ENCODE measurements at places on chromosomes 2 and 18.
A peak's percentile ranks its signal among the peaks of the same experiment; 100 is the strongest.

GRCh38 chr2:197464175-197464574, 10.8 kb downstream of the COQ10B start:
- no peak for DNase-seq

DNA sequence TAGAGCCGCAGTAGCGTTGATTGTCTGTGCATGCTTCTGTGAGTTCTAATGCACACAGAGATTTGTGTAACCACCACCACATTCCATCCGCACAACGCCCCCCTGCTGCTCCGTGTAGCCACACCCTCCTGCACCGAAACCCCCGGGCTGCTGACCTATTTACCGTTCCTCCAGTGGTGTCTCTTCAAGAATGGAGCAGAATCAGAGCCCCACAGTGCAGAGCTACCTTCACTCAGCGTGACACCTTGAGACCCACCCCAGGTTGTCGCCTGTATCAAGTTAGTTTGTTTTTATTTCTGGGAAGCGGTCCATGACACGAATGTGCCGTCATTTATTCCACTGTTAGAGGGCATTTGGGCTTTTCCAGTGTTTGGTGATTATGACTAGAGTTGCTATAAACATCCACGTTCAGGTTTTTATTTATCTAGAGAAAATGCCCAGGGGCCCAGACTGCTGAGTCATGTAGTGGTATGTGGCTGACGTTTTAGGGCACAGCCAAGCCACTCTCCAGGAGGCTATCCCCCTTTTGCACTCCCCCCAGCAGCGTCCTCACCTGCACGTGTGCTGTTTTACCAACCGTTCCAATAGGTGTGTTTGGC, 266.8 kb downstream of the NDUFA10 start:
- DNase-seq = no peak

GRCh38 chr2:158965107-158965506, 3.3 kb upstream of the TANC1 start:
- DNase-seq = no peak

- DNase-seq = no peak
These were observed 165.2 kb downstream of the SH3BP4 start for GRCh38 chr2:235116885-235117492.

DNA sequence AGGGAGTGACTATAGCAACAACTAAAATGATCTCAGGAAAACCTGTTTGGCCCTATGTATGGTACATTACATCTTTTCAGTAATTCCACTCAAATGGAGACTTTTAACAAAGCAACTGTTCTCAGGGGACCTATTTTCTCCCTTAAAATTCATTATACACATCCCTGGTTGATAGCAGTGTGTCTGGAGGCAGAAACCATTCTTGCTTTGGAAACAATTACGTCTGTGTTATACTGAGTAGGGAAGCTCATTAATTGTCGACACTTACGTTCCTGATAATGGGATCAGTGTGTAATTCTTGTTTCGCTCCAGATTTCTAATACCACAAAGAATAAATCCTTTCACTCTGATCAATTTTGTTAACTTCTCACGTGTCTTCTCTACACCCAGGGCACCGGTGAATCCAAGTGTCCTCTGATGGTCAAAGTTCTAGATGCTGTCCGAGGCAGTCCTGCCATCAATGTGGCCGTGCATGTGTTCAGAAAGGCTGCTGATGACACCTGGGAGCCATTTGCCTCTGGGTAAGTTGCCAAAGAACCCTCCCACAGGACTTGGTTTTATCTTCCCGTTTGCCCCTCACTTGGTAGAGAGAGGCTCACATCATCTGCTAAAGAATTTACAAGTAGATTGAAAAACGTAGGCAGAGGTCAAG, 955 bp downstream of the TTR start:
- no peak for DNase-seq

DNA sequence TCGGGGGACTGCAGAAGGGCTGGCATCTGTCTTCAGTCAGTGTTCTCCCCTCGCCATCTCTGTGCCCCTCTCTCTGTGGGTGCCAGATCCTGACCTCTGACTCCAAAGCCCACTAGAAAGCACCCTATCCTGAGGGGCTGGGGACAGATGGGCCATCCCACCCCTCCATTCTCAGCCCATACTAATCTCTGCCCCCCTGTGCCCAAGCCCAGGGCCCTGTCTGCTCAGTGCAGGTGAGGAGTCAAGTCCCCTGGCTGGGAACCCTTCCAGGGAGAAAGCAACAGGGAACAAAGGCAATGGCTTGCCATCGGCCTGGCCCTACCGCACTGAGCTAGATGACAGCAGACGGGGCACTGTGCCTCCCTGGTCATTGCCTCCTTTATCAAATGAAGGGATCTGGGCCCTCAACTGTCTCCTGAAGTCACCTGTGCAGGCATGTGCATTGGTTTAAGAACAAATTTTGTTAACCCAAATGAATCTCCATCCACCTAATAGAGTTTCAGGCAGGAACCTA, 42.7 kb upstream of the ID2 start:
- DNase-seq = no peak

GRCh38 chr18:74513883-74514205, 17.7 kb downstream of the CNDP2 start:
- DNase-seq = no peak

DNA sequence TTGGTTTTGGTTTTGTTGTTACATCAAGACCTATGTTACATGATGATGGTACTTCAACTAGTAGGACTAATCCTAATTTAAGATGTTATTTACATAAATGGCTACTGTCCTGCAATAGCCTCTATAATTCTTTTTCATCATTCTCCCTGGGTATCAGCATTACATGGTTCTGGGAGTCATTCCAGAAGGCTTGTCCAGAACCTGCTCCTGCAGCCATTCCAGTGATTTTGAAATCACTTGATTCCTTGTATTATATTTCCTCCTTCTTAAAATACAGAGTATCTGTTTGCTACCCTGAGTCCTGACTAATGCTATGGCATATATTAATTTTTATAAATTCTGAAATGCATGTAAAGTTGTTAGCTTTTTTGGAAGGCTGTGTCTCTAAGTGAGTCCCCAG, 400.5 kb upstream of the MEIS1 start:
- no peak for DNase-seq

GRCh38 chr2:12931186-12931844, 214.6 kb downstream of the TRIB2 start:
- DNase-seq = no peak

DNA sequence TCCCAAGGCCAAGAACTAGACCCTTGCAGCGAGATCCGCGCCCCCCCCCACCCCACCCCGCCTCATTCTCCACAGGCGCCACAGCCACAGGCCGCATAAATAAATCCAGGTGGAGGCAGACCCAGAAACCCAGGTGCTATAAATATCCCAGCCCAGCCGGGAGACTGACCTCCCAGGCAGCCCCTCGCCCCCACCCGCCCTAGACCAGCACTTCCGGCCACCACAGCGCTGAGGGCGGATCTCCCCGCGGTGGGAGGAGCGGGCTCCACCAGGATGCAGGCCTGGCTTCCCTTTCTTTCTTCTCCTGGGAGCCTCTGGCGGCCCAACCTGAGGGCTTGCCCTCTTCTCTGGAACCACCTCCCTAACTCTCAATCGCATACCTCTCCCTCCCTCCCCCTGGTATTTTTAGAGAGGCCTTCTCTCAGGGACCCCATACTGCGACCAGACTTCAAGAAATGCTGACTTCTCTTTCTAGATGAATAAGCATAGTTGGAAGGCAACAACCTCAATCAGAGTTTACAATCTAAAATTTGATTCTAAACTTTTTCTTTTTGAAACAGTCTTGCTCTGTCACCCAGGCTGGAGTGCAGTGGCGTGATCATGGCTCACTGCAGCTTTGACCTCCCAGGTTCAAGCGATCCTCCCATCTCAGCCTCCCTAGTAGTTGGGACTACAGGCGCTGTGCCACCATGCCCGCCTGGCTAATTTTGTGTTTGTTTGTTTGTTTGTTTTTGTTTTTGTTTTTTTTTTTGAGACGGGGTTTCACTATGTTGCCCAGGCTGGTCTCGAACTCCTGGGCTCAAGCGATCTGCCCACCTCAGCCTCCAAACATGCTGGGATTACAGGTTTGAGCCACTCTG, 55.0 kb downstream of the PKDCC start:
- DNase-seq = no peak

DNA sequence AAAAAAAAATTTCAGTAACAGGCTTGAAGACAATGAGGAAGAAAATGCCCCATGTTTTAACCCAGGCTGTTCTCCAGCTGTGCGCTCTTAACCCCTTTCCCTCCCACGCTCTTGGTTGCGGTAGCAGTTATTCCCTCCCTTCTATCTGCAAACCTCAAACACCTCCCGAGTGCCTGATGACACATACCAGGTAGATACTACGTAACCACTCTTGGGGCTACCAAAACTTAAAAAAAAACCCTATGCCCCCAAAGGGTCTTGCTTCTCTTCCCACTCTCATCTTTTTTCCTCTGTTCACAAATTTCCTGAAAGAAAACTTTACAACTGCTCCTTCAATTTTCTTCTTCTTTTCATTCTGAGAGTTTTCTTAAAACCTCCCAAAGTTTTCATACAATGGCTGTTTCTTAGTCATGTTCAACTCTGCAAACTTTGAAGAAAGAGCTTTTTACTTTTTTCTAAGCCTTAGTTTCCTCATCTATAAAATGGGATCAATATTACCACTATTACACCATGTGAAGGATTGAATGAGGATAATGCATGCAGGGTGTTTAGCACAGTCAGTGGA, 4.9 kb upstream of the DRC1 start:
- peak; percentile 20 for DNase-seq

DNA sequence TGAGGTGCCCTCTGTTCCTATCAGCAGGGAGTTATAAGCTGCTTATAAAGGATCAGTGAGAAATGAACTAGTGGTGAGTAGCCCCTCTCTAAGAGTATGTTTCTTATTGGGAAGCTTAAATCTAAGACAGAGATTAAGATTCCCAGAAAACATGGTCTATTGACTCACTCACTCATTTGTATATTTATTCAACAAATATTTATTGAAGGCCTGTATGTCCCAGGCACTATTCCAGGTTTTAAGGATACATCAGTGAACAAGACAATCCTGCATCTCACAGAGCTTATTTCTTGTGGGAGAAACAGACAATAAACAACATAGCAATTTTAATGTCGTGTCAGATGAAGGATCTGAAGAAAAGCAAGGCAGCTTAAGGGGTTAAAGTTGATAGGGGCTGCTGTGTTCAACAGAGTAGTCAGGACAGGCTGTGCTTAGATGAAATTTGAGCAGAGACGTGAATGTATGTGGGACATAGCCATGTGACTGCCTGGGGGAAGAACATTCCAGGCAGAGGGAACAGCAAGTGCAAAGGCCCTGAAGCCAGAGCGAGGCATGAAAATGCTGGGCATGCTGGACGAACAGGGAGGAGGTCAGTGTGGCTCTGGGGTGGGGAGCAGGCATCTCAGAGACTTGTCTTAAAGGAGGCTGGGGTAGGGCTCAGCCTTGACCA, 14.8 kb upstream of the PSD4 start:
- DNase-seq = no peak

DNA sequence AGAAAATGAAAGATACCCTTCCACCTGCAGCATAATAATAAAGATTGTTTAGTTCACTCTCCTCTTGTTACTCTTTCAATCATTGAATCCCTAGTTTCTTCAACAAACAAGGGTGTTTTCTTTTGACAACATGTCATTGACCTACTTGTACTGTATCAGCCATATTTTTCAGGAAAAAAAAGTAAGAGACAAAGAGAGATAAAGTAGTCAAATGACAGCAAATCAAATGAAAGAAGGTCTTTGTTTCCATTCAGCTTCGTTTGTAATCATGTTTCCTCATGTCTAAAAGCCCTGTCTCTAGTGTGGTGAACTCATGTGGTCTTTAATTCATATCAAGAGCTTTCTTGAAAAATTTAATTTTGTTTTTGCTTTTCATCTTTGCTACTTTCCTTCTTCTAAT, 557.8 kb upstream of the LRATD1 start:
- DNase-seq = no peak

- DNase-seq = no peak
These were observed 21.9 kb downstream of the RTP5 start for GRCh38 chr2:241891315-241891987.

DNA sequence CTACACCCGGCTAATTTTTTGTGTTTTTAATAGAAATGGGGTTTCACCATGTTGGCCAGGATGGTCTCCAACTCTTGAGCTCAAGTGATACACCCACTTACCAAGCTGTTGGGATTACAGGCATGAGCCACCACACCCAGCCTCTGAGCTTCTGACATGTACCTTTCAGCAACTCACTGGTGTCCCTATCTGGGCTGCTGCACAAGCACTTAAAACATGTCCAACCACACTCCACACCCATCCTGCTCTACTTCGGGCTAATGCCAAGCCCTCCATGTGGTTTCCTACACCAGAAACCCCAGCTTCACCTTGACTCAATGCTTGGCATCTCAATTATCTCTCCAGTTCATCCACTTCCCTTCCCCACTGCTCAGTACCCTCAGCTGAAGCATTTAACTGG, 22.4 kb upstream of the ARMC9 start:
- DNase-seq = no peak

- DNase-seq = no peak
These were observed 211.6 kb downstream of the MCFD2 start for GRCh38 chr2:46704041-46704440.

- no peak for DNase-seq
These were observed 259.3 kb downstream of the AGPS start for GRCh38 chr2:177651833-177652232.

DNA sequence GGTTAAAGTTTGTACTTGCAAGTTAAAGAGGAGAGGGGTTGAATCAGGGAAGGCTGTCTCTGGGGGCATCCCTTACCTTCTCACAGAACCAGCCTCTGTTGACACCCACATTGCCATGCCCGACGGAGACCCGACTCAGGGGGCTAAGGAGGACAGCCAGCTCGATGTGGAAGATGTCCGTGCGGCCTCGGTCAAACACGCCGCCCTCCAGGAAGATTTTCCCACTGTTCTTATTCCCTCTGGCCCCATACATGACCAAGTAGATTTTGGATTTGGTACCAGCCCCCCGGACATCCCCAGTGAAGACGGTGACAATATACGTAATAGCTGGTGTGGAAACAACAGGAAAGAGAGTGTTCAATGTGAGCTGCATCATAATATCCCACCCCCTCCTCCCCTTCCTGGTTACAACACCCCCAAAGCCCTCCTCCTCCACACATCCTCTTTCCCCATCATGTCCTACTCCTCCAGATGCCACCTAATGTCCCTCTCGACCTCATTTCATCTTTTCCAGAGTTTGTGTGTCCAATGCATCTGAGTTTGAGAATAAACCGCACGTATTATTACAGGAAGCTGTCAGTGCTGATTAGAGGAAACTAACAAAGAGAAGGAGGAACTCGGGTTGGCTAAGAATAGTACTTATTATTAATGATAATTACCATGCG, 55.7 kb downstream of the LOXHD1 start:
- DNase-seq = no peak

- no peak for DNase-seq
These were observed 8.2 kb upstream of the NT5C1B start for GRCh38 chr2:18597618-18598017.

- no peak for DNase-seq
These were observed 83.7 kb upstream of the ZNF397 start for GRCh38 chr18:35157181-35157580.

- no peak for DNase-seq
These were observed 754.7 kb downstream of the BCL11A start for GRCh38 chr2:59798687-59799232.

GRCh38 chr2:179765666-179766065, 95.7 kb downstream of the ZNF385B start:
- DNase-seq = no peak

- DNase-seq = no peak
These were observed 307.5 kb downstream of the TCF4 start for GRCh38 chr18:55280503-55280902.

- no peak for DNase-seq
These were observed 202 bp downstream of the MCEE start for GRCh38 chr2:71129902-71130151.

Data from stimulated activated CD4-positive, alpha-beta T cell treated with anti-CD3 and anti-CD28 coated beads, Interleukin-15, amount 100 ng/mL, for 48 hours (primary cell).